Dermis microvascular lymphatic vessel endothelial cell (primary cell): ENCODE measurements at places on chromosomes 7 and 10. TPM values are rescaled to one million over a fixed set of nuclear protein-coding genes. Genes with fewer than 3 reads are reported as not detected.

GRCh38 chr10:34081948-34082347 is 733.1 kb downstream of the PARD3 start:
- no peak for DNase-seq

DNA sequence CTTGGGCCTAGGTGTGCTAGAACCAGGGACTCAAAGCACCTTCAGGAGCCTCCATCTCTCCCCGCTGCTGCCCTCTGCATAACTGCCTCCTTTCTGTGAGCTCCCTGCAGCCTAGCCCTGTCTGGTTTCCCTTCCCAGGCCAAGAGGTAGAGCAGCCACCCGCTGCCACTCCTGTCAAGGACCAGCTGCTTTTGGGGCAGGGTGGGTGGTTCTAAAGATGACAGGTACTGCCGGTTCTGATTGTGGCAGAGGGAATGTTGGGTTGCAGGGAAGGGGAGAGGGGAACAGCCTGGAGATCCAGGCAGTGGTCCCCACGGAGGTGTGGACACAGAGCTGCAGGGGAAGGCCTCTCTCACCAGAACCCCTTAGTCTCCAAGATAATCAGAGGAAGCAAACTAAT is 3.7 kb upstream of the FLNC start:
- DNase-seq, result no peak

DNA sequence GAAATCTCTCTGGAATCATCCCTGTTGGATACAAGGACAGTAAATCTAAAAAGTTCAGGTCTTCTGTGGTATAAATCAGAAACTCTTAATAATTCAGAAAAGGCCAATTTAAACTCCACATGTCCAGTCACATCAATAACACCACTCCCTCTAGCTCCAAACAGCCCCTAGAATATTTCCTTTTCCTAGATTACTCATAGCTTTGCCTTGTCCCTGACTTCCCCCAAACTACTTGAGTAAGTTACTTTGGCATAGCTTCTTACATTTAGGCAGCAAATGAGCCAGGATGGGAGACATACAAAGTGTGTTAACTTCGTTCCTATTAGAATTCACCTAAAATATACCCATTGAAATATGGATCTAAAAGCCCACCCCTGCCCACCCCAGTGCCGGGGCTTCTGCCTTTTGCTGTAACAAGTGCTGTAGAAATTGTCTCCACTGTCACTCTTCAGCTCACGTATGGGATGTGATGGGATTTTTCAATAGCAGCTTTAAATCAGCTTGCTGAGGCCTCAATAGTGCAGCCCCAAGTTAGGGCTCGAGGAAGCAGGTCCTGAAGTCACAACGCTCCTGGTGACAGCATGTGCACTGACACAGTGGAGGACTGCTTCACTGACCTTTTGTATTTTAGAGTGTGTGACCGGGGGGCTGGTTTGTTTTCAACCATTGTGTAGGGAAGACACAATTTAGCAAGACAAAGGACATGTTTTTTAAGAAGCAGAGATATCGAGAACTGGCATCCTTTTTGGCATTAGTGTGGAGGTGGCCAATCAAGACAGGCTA is 218.2 kb upstream of the KMT2E start:
- DNase-seq, result peak; percentile 54

GRCh38 chr10:69643779-69644657 is 14.0 kb downstream of the FAM241B start:
- DNase-seq, result no peak

DNA sequence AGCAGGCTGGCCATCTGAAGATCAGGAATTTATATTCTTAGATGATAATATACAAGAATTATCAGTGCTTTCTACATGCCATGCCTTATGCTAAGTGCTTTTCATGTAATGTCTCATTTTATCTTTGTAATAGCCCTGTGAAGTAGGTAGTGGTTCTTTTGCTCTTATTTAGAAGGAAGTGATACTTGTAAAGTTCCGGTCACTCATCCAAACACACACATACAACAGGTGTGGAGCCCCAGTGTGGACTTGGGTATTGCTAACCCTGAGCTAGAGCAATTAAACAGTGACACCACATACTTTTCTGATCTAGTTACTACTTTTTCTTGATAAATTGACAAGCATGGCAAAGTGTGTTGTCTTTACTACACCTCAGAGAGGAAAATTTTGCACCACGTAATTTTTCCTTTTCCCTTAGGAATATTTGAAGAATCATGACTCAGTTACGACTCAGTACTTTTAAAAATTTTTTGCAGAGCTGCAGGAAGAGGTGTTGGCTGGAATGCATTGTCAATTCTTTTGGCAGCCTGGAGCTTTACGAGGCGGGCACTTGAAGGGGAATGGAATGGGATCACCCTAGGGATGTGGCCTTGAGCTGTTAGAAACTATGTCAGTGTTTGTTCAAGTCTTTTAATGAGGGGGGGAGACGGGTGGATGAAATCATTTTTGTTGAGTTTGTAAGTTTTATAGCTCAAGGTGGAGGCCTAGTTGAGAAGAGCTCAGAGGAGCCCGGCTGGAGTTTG is 212.5 kb upstream of the CELF2 start:
- no peak for DNase-seq

DNA sequence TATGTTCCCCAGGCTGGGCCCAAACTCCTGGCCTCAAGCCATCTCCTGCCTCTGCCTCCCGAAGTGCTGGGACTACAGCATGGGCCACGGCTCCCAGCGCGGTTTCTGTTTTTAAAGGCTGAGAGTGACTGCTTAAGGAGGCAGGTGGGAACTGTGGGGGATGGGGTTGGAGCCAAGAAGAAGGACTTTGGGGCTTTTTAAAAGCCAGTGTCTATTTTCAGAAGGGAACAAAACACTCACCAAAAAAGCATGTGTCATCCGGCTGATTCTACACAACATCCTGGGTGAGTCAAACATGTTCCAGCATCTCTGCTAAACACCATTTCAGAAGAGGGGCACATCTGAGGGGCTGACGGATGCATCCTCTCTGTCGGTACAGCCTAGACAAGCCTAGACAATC is 824.5 kb downstream of the TYW1 start:
- no peak for DNase-seq

DNA sequence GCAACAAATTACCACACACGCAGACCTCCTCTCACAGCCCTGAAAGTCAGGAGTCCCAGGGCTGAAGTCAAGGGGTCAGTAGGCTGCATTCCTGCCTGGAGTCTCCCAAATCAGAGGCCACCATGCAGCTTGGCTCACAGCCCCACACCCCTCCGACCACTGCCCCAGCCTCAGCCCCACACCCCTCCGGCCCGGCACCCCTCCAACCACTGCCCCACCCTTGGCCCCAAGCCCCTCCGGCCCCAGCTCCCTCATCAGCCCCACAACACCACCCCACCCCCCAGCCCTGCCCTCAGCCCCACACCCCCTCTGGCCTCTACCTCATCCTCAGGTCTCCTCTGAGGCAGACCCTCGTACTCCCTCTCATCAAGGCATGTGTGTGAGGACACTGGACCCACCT is 85.7 kb downstream of the DIP2C start:
- no peak for DNase-seq

GRCh38 chr10:120145107-120145506 is 252.6 kb downstream of the SEC23IP start:
- DNase-seq, result no peak

DNA sequence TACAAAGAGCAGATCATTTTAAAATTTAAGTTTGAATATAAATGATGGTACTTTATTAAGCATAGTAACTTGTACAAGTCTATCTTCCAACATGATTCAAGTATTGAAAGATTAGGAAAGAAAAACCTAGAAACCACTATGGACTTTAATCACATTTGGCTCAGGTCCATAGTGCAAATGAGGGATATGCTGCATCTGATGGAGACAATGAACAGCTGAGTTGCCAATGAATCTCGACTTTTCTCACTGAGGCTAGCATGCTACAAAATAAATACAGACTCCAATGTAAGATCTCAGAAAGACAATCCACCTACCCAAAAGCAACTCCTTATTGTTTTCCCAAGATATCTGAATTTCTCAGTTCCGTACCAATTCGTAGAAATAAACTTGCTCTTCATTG is 89.8 kb downstream of the SEMA3A start:
- no peak for DNase-seq

DNA sequence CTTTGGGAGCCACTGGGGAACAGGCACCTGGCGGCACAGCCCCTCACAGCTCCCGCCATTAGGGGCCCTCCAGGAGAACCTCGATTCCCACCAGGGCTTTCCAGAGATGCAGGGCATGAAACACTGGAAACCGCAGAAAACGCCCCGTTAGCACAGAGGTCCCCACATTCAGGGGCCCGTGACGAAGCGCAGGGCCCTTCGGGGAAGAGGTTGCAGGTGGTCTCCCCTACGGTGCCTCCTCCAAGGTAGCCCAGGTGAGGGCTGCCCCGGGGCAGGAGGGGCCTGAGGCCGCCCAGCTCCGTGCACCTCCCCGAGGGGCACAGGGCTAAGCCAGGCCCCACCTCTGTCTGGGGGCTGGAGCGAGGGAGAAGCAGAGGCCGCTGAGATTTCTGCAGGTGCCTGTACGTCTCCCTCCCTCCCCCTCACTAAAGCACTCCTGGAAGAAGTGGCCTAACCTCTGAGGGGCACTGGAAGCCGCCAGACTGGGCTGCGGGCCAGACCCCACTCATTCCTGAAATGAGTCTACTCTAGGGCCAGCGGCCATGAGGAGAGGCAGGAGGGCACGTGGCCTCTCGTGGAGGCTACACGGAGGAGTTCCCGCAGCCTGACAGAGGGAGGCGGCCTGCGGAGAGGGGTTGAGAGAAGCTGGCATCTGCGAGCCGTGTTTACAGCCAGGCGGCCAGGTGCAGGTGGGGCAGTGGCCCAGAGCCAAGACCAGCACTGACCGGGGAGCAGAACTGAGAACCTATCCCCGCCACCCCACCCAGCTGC is 6.9 kb downstream of the PDGFA start:
- no peak for DNase-seq

GRCh38 chr10:113504423-113504822 is 48.4 kb upstream of the HABP2 start:
- no peak for DNase-seq

DNA sequence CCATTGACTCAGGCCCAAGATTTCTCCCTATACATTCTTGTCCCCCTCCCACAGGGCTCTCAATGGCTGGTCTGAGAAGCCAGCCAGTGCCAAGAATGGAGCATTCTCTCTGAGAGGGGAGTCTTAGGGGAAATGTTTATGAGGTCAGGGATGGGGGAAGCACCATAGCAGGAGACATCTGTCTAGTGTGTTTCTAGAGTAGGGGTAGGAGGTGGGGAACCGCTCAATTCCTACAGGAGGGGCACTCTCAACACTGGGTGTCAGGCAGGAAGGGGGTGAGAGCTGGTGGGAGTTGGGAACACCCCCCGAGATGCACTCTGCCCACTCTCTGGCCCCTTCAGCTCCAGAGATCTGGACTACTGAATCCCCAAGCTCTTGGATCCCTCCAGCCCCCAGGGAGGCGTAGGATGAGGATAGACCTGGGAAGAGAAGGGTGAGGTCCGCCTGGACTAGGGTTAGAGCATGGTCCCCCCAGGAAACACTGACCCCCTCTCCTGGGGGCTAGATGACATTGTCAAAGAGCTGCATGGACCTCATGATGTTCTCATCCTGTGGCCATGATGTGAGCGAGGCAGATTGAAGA is 8.7 kb upstream of the OGA start:
- DNase-seq, result no peak

DNA sequence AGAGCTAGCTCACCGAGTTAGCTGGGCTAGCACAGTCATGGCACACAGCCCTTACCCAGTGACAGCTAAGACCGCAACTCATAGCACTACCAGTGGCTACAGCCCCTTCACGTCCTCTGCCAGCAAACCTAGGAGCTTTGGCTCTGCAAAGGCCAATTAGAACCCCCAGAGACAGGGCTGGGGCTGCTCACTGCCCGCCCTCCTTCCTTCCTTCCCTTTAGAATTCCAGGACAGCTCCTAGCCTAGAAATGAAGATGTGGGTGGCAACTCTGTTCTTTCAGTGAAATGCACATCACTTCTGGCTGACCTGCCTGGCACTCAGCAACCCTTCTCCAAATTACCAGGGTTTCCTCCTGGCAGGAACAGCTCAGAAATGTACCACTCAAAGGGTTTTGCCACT is 99.9 kb downstream of the FAM53B start:
- no peak for DNase-seq

DNA sequence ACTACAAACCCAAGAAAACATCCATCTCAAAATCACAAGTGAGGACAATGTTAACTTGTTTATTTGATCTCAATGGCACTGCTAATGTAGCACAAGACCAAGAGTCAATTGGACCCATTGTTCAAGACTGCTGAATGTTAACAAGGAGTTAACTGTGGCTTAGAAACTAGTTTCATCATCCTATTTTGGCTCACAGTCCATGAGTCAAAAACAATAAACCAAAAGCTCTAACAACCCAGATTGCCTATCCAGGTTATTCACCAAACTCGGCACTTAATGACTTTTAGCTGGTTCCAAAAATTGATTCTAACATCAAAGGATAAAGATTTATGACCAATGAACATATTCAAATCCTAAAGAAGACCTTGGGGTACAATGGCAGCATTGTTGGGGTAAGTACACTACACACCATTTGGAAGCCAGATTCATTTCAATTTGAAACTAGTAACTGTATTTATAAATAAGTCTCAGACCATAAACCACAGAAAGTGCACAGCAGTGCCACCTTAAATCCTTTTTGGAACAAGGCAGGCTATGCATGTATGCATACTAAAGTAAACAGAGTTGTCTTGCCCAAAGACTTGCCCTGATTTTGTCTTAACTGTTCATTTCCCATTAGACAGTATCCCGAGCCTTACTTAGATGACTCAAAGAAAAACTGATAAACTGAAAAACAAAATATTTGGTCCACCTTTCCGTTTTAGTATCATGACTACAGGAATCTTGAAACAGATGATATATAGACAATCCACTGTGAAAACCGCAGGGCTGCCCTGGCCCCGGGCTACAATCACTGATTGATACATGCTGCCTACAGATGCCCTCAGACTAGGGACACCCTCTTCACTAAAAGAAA is 84.5 kb downstream of the SRPK2 start:
- no peak for DNase-seq

GRCh38 chr10:97331153-97331703 is 3.3 kb downstream of the FRAT2 start:
- DNase-seq, result no peak

DNA sequence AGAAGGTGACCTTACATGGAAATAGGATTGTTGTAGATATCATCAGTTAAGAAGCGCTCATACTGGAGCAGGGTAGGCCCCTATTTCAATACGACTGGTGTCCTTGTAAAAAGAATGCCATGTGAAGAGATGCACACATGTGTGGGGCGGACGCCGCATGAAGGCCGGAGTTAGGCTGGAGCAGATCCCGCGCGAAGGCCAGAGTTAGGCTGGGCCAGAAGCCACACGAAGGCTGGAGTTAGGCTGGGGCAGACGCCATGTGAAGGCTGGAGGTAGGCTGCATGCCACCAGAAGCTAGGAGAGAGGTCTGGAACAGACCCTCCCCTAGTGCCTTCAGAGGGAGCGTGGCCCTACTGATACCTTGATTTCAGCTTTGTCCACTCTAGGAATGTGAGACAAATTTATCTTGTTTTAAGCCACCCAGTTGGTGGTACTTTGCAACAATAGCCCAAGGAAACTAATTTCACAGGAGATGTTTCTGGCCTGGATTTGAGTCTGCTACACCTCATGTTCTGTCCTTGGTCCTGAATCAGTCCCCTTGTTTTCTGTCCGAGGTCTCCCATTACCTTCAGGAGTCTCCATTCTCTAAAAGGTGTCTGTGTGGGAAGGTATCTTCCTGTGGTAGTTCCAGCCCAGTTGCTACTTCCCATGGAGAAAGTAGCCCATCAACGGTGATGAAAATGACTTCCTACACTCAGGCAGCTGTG is 585.8 kb downstream of the LRMDA start:
- no peak for DNase-seq

ABCA13 gene
- total RNA-seq, result not detected in 2 replicates

TRIM74 gene
- total RNA-seq, result 0.13 TPM in 1 of 2 replicates, not detected in the other

MOGAT3 gene
- not detected in 2 replicates for total RNA-seq

TRUB1 gene
- total RNA-seq, result 20.8 and 22.1 TPM in 2 replicates

GNGT1 gene
- total RNA-seq, result not detected in 2 replicates
